Hematopoietic multipotent progenitor cell treated with erythropoietin and hydrocortisone succinate and interleukin-3 and kit ligand, for 17 days (in vitro differentiated cells): ENCODE measurements at places on chromosomes 13 and 19.

DNA sequence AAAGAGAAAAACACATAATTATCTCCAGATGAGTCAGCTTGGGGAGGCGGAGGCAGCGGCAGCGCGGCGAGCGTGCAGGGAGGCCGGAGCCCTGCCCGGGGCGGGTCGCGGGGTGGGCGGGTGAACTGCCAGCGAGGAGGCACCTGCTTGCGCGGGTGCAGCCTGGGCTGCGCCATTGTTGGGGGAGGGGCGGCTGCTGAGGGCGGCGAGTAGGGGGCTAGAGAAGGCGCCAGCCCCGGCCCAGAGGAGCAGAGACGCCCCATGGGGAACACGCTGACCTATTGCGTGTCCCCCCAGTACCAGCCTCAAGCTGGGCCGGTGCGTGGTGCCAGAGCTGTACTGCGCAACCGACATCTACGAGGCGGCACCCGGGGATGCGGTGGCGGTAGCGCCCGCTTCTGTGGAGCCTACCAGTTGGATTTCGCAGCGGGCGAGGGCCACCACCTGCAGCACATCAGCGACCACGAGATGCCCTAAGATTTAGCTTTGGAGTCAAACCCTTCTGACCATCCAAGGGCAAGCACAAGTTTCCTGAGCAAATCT, 16.7 kb downstream of the ZNF100 start:
- DNase-seq: no peak

DNA sequence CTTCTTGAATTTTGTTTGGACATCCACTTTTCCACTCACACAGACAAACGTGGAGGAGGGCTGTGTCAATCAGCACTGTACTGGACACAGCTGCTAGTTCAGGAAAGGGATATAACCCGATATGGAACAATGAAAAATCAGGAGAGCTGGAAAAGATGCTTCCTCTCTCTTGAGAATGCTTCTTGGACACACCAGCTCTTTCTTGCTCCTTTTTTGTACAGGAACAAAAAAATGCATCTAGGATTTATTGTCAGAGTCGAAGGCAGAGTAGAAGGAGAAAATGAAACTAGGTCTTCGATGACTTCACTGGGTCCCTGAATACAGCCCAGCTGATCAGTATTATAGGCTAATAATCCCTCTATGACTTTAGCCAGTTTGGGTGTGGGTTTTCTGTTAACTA, 62.2 kb downstream of the PEG3 start:
- no peak for DNase-seq

GRCh38 chr13:19782049-19782726, 557 bp downstream of the PSPC1 start:
- DNase-seq: peak; percentile 43

- DNase-seq: peak; percentile 83
These were observed 184.9 kb downstream of the TM9SF2 start for GRCh38 chr13:99686157-99686572.

DNA sequence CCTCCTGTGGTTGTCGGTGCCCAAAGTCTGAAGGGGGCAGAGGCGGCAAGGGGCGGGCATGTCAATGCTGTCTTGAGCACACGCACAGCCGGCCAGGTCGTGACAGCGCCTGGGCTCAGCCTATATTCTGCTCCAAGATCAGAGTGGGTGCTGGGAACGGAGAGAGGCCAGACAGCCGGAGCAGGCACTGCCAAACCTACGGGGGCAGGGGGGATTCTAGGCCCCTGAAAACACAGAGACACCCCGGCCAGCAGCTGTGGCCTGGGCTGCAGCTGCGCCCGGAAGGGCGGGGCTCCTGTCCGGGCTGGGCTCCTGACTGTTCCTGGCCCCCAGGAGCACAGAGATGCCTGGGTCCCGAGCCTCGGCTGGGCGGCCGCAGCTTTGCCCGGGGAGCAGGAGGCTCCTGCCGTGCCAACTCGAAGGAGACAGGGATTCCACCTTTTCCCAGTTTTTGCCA, 2662.9 kb upstream of the PCDH20 start:
- DNase-seq: no peak

DNA sequence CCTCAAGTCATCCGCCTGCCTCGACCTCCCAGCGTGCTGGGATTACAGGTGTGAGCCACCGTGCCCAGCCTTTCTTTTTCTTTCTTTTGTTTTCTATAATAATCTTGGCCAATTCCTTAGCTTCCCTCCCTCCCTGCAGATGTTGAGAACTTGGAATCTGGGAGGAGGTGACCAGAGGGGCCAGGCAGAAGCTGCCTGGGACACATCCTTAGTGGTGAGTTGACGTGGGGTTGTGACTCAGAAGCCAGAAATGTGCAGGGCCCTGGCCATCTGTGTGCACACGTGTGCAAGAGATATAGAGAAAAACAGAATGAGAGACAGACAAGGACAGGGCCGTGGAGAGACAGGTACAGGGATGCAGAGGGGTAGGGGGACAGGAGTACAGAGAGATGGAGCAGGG, 154.3 kb downstream of the SIPA1L3 start:
- no peak for DNase-seq

GRCh38 chr13:41312176-41312500, 1.1 kb downstream of the NAA16 start:
- DNase-seq: no peak

GRCh38 chr13:30664689-30665275, 47.1 kb downstream of the USPL1 start:
- DNase-seq: no peak

DNA sequence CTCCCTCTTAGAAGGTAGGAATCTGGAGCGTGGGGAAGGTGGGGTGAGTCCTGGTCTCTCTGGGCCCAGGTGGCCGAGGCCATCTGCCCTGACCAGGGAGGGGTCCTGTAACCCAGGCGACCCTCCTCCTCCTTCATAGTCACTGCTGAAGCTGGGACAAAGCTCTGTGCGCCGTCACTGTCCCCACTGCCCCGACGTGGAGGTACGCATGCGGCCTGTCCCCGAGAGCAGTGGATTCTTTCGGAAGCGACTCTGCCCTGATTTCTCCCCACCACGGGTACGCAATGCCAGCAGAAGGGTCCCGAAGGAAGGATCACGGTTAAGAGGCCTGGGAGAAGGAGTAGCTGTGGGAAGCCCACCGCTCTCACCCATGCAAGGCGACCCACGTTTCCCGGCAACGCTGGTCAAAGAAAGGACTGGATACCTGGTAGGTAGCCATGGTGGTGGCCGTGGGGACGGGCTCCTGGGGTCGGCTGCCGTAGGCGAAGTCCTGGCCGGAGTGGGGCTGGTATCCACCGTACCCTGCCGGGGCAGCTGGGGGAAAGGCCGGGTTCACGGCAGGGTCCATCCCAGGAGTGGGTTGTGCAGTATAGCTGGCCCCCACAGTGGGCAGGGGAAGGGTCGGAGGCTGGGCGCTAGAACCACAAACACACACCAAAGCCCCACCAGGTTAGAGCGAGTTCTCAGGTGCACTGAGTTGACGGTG, 34.3 kb downstream of the ZFR2 start:
- no peak for DNase-seq

- DNase-seq: no peak
These were observed 23.7 kb upstream of the SEMA6B start for GRCh38 chr19:4582980-4583842.

GRCh38 chr19:2552859-2553258, 76.9 kb downstream of the GADD45B start:
- no peak for DNase-seq

- DNase-seq: no peak
These were observed 3.7 kb upstream of the ACP7 start for GRCh38 chr19:39080431-39080830.

DNA sequence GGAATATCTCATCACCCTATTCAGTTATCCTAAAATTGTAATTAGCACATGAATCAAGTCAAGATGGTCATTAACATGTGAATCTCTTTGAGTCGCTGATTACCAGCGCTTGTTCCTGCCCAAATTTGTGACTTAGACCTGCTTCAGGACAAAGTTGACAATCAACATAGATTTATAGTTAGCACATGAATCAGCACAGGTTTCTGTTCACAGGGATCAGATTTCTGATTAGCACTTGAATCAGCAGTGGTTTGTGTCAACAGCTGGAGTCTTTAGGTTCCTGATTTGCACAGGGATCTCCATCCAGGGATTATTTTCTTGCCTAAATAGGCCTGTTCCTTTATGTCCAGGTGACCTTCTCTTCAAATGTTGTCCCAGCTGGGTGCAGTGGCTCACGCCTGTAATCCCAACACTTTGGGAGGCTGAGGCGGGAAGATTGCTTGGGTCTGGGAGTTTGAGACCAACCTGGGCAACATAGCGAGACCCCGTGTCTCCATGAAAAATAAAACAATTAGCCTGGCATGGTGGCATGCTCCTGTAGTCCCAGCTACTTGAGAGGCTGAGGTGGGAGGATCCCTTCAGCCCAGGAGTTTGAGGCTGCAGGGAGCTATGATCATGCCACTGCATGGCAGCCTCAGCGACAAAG, 3.8 kb upstream of the LRFN3 start:
- no peak for DNase-seq

GRCh38 chr13:20990910-20991525, 70.4 kb downstream of the LATS2 start:
- no peak for DNase-seq

DNA sequence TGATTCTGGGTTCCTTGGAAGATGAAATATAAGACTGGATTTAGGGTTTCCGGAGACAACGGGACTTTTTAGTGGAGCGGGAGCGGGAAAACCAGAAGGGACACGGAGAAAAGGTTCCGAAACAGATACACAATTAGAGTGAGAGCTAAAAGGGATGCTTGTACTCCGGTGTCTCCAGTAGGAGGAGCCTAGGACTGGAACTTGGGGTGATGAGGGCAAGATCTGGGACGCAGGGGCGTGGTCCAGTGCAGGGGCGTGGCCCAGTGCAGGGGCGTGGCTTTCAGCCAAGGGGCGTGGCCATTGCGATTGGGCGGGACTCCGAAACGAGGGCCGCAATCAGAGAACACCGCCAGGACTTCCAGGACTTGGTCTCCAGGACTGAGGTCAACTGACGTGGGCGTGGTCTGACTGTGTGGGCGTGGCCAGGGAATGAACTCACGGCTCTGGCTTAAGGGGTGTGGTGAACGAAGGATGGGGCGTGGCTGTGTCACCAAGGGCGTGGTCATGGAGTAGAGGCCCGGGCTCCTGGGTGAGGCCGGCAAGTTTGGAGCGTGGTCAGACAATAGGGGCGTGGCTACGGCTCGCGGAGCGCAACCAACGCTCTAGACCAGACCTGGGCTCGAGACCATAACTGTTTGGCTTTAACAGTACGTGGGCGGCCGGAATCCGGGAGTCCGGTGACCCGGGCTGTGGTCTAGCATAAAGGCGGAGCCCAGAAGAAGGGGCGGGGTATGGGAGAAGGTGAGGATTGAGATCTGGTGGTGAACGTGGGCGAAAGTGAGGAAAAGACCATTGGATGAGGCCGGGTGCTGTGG, at the start of gene DKKL1:
Gene DKKL1, plus strand, starts transcription at position 610 of the 815 bp plus-strand sequence. Its CDS starts 122 bp downstream, at position 732.
- peak; percentile 85 for DNase-seq

- no peak for DNase-seq
These were observed 85.5 kb downstream of the ELF1 start for GRCh38 chr13:40933508-40934204.

DNA sequence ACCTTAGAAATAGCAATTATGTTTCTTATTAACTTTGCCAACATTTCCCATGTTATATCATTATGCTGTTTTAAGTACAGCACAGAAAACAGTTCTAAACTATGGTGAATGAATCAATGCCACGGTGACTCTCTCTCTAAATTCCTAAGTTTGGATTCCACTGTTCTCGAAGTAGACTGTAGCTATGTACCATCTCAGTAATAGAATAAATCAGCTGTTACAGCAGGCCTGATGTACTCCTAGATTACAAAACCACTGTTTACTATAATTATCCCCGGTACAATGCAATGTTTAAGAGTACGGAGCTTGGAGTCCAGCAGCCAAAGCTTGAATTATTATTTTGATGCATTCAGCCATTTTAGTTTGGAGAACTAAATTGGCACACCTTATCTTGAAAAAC, 476.3 kb upstream of the SLITRK1 start:
- no peak for DNase-seq

GRCh38 chr13:51255556-51255955, 33.4 kb downstream of the FAM124A start:
- DNase-seq: no peak

DNA sequence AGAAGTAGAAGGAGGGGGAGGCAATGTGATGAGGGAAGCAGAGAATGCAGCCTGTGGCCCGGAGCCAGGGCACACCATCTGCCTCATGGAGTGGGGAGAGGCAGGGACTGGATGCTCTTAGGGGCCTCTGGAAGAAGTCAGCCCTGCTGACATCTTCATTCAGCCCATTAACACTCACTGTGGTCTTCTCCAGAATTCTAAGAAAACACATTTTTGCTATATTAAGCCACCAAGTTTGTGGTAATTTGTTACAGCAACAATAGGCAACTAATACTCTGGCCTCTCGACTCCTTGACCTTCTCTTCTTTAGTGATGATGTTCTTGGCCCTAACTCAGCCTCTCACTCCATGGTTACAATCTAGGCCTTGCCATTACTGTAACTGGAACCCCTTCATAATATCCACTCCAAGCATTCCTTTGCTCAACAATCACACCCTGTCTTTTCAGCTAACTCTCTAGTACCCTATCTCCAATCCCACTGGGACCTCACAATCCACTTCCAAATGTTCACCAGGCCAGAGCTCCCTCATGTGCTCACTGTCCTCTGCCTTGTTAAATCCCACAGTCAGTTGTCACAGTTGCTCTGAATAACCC, 98.5 kb downstream of the MIPEP start:
- DNase-seq: no peak

DNA sequence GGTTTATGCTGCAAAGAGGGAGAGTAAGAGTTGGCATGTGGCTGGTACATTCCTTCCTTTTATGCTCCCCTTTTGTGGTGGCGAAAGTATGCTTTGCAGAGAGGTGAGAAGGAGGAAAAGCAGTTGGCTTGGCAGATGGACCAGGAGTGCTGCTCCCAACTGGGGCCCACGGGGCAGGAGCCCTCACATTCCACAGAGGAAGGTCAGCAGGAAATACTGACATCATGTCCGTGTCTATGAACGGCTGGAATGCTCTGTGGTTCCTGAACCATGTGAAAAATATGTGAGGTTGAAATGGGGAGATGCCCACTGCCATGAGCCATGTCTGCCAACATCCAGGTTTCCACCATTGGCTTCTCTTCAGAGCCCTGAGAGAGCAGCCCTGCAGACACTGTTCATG, 33.3 kb upstream of the GAS6 start:
- DNase-seq: no peak

GRCh38 chr13:30196025-30196424, 111.3 kb downstream of the KATNAL1 start:
- DNase-seq: no peak

DNA sequence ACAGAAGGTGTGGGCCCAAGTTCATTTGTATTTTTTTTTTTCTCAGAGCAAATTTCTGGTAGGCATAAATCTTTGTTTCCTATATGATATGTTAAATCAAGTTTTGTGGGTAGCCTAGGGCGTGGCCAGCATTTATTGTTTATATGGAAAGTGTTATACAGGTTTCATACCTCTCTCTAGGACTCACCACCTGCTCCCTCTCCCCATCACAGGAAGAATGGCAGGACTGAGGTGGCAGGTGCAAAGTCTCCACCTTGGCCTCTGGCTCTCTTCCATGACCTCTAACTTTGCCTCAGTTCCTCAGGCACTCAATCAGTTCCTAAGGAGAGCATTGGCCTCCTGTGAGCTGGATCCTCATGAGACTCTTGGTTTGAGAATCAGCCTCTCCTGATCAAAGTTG, 172.3 kb upstream of the TSC22D1 start:
- no peak for DNase-seq

- no peak for DNase-seq
These were observed 188.5 kb upstream of the HTR2A start for GRCh38 chr13:47085346-47085745.
